ENCODE measurements at places on chromosomes 4 and X.
A peak's percentile ranks its signal among the peaks of the same experiment; 100 is the strongest.

DNA sequence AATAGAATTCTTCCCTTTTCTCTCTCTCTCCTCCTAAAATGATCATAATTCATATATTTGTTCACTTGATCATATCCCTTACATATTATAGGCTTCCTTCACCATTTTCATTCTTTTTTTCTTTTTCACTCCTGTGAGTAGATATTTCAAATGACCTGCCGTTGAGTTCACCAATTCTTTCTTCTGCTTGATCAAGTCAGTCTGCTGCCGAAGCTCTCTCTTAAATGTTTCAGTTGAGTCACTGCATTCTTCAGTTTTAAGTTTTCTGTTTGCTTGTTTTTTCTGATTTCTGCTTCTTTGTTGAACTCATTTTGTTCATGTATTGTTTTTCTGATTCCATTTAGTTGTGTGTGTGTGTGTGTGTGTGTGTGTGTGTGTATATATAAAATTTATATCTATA lies 354.3 kb downstream of the GPAT3 start:
- no peak for DNase-seq

- no peak for DNase-seq
Measured at GRCh38 chr4:88366460-88366859, 12.2 kb upstream of the HERC6 start.

DNA sequence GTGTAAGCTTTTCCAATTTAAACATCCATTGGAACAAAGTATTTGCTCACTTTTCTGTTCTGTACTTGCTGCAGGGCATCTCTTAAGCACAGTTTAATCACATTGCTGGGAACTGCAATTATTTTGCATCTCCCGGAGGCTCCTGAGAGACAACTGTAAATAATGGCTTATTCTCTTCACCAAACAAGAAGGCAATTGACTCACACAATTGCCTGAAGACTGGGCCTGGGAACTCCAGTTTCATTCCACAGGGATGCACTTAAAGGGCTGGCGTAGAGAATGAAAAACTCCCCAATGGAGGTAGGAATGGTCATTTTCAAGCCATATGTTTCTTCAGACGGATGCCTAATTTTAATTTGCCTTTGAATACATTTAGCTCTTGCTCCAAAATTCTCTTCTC lies 29.5 kb downstream of the TFDP3 start:
- no peak for DNase-seq

GRCh38 chr4:159422019-159422418 lies 319.1 kb downstream of the RAPGEF2 start:
- DNase-seq = no peak

DNA sequence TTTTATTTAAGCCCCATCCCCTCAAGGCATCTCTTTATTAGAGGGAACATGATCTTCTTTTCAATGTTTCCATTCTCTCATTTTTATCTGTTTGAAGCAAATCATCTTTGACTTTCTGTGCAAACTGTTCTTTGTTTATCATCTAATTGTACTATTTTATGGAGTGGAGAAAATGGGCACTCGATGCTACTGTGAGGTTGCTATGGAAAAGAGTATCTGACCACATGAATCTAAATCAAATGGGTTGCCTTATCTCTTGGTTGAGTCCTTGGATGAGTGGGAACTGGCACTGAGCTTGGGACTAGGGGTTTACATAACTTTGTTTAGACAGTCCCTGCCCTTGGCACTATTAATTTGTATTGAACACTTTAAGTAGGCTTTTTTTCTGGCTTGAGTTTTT lies 9.1 kb downstream of the OCRL start:
- DNase-seq = no peak

GRCh38 chr4:56626420-56626819 lies 54.7 kb downstream of the HOPX start:
- DNase-seq = no peak

- no peak for DNase-seq
Measured at GRCh38 chr4:145012841-145013240, 85.2 kb downstream of the ANAPC10 start.

- no peak for DNase-seq
Measured at GRCh38 chrX:93461060-93461459, 212.3 kb downstream of the NAP1L3 start.

GRCh38 chr4:145822181-145822580 lies 116.4 kb downstream of the ZNF827 start:
- no peak for DNase-seq

- DNase-seq = no peak
Measured at GRCh38 chr4:182367153-182367552, 124.0 kb downstream of the TENM3 start.

GRCh38 chr4:67447873-67448272 lies 97.4 kb downstream of the CENPC start:
- no peak for DNase-seq

GRCh38 chr4:28883211-28883610 lies 1837.0 kb upstream of the PCDH7 start:
- DNase-seq = no peak

DNA sequence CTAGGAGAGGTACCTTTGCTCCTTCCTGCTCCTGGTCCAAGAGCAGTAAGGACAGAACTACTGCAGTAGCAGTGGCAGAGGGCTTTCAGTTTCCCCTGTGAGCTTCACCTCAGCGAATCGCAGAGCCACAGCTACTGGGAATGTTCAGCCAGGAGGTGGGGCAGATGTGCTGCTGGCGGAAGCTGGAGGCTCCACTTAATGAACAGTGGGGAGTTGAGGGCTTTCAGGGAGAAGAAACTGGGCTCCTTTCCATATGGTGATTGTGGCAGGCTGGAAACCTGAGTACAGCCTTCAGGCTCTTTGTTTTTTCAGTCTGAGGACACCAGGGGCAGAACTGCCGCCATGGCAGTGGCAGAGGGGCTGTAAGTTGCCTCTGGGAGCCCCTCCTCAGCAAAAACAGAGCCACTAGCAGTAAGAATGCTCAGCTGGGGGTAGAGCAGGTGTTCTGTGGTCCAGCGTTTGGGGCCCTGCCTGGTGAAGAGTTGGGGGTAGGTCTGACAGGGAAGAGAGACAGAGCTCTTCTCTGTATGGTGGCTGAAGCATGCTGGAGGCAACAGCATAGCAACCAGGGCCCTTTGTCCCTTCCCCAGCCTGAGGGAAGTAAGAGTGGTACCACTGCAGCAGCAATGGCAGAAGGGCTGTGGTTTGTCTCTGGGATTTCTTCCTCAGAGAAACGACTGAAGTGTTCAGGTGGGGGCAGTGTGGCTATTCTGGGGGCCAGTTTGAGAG lies 106.0 kb upstream of the GRXCR1 start:
- no peak for DNase-seq

DNA sequence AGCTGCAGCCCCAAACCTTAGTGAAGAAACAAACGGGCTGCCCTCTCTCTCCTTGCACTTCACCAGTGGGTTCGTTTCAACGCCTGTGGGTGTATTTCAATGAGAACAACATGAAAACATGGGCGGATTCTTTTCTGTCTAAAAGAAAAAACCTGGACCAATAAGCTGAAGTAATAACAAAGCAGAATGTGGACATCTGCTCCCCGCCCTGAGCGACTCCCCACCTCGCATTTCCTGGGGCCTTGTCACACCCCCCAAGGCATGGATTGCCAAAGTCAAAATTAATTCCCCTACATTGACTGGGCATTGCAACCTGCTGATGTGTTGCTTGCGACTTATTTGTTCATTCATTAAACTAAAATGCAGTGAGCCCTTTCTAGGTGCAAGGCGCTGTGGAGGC lies 142.9 kb downstream of the BCOR start:
- no peak for DNase-seq

DNA sequence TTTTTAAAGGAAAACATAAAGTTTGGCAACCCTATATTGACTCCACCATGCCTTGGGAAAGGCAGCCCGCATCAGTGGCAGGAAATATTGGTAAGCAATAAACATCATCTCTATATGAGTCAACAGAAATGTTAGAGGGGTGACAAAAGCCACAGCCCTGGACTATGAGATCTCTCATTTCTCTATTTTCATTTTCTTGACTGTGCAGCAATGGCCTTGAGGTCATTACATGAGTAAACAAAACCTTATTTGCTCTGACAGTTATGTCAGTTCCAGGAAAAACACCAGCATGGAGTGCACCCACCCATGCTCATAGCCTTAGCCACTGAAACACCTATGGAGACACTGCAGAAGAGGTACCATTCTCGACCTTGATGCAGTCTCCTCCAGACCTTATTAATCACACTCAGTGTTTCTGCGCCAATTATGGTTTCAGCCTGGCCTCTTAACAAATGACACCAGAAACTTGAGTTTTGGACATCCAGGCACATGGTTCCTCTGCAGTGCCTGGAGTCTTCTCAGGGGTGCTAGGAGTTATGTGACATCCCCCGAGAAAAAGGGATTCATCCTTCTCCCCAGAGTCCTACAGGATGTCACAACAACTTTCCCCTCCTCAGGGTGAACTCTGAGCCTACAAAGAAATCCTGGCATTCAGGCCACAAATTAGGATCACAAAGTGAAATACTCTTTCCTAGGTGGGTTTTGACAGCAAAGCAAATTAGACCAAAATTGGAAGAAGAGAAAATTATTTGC lies 16.0 kb upstream of the HPGD start:
- no peak for DNase-seq

GRCh38 chrX:97363843-97364242 lies 480.1 kb downstream of the RPA4 start:
- DNase-seq = no peak

DNA sequence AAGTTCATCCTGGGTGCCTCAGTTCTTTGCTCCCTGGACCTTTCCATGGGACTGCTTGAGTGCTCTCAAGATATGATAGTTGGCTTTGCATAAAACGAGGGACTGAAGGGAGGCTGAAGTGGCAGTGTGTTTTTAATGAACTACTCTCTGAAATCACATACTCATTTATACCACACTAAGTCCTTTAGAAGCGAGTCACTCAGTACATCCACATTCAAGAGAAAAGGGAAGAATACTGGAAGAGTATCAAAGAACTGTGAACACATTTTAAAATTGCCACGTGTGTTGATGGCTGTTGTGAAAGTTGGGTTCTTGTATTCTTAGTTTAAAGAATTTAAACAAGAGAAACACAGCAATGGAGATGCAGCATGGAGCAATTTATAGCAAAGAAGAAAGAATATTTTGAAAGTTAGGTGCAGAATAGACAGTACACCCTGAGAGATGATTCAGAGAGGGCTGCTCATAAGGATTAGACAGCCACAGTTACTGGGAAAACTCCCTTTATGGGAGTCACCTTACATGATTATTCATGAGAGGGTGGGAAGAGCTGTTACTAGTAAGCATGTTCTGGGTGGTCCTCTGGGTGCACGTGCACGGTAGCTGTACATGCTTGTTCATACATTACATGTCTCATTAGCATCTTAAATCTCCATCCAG lies 380.7 kb downstream of the ADGRL3 start:
- DNase-seq = no peak

DNA sequence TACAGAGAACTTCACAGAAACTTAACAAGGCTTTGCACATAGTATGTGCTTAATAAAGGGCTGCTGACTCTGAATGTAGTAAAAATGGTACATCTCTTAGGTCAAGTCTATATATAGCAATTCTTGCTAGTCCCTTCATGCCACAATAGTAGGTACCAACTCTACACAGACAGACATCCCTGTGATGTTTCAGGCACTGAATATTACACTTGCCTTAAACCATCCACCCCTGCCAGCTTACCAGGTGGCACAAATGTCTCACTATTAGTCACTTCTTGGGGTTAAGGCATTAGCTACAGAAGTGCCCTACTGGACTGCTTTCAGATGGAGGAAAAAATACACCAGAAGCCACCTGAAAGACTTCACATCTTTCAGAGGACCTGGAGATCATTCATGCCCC lies 86.3 kb upstream of the CITED1 start:
- DNase-seq = no peak

DNA sequence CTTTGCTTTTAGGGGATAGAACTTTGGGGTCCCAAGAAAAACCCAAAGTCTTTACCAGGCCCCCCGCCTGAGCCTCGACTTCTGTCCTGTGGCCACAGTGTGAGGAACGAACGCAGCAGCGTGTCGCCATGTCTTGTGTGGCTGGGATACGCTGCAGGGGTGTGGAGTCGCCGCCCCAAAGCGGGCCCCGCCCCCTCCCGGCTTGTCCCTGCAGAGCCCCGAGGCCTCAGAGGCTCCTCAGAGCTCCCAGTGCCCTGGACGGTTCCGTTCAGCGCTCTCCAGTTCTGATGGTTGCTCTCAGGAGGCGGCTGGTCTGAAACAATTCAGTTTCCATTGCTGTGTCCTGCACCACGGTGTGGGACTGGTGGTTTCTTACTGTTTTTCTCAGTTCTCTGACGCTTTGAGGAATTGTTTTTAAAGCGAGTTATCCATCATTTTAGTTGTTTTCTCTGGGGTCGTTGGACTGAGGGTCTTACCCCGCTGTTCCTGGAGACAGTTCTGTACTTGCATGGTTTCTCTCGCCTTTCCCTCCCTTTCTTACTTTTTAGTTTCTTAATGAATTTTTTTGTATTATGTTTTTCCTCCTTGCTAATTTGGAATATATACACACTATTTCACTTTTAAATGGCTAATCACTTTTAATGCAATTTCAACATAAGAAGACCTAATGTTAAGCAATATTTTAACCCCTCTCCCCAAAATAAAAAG lies 1.6 kb upstream of the IDUA start:
- peak; percentile 80 for DNase-seq

- no peak for DNase-seq
Measured at GRCh38 chrX:124435616-124436015, 89.3 kb downstream of the SH2D1A start.

GRCh38 chr4:163611784-163612445 lies 117.4 kb downstream of the TMA16 start:
- no peak for DNase-seq

DNA sequence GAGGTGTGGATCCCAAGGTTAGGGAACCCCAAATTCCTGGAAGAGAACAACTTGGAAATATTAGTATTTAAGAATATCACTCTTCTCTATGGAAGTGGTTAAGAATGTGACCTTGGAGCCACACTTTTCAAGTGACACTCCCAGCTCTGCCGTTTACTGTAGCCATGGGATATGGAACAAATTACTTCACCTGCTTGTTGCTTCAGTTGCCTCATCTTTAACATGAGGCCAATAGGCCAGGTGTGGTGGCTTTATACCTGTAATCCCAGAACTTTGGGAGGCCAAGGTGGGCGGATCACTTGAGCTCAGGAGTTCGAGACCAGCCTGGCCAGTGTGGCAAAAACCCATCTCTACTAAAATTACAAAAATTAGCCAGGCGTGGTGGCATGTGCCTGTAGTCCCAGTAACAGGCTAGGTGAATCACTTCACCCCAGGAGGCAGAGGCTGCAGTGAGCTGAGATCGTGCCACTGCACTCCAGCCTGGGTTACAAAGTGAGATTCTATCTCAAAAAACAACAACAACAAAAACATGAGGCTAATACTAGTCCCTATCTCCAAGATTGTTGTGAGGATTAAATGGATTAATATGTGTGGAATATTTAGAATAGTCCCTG lies 13.0 kb downstream of the IL13RA1 start:
- DNase-seq = no peak

GRCh38 chrX:129360175-129360574 lies 163.1 kb downstream of the SMARCA1 start:
- peak; percentile 2 for DNase-seq

DNA sequence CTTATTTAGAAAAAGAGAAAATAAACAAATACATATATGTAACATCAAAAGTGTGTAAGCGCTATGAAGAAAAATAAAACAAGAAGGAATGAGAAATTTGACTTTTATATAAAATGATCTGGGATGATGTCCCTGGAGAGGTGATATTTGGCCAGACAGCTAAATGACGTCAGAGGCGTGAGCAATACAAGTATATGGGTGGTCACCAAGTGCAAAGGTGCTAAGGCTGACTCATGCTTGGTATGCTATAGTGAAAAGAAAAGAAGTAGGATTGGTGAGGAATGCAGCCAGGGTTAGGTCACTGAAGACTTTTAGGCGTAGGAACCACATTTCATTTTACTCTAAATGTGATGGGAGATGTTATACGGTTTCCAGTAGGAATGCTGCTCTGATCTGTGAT lies 1049.1 kb upstream of the TENM3 start:
- DNase-seq = no peak

Measured in D721Med (cell line).